CD4-positive, alpha-beta memory T cell (primary cell): ENCODE measurements at places on chromosomes 2 and 18. TPM values are rescaled to one million over a fixed set of nuclear protein-coding genes. Genes with fewer than 3 reads are reported as not detected.

IHH gene
- polyA plus RNA-seq = not detected

TWIST2 gene
- polyA plus RNA-seq = not detected

CHRNG gene
- polyA plus RNA-seq = not detected

GRCh38 chr2:23037596-23037995 lies 347.4 kb upstream of the KLHL29 start:
- no peak for DNase-seq

DNA sequence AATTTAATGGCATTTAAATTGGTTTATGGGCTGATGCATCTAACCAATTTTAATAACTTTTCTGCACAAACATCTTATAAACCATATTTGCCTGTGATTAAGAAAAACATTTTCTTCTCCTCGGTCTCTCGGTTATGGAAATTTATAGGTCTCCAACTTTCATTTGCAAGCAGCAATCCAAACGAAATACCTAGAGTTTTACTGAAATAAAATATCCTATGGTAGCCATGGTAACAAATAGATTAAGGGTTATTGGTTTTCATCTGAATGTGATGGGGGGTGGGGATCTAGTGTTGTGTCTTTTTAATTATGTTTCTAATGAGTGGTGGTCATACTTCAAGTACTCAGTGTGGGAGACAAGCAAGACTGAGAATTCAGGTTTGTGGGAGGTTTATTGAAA lies 2.9 kb downstream of the KLHL29 start:
- DNase-seq = no peak

CD8B gene
- 0.45 TPM for polyA plus RNA-seq

GRCh38 chr2:11101430-11101829 lies 53.8 kb upstream of the SLC66A3 start:
- no peak for DNase-seq

GRCh38 chr2:238143239-238143951 lies 4.9 kb downstream of the KLHL30 start:
- peak; percentile 30 for DNase-seq

FNDC4 gene
- 0.11 TPM for polyA plus RNA-seq

- DNase-seq = no peak
Observed at GRCh38 chr2:198242093-198242492, 437.7 kb downstream of the PLCL1 start.

DPP10 gene
- not detected for polyA plus RNA-seq

LIPG gene
- polyA plus RNA-seq = not detected

ABCG8 gene
- 0.10 TPM for polyA plus RNA-seq

EFEMP1 gene
- not detected for polyA plus RNA-seq

DNA sequence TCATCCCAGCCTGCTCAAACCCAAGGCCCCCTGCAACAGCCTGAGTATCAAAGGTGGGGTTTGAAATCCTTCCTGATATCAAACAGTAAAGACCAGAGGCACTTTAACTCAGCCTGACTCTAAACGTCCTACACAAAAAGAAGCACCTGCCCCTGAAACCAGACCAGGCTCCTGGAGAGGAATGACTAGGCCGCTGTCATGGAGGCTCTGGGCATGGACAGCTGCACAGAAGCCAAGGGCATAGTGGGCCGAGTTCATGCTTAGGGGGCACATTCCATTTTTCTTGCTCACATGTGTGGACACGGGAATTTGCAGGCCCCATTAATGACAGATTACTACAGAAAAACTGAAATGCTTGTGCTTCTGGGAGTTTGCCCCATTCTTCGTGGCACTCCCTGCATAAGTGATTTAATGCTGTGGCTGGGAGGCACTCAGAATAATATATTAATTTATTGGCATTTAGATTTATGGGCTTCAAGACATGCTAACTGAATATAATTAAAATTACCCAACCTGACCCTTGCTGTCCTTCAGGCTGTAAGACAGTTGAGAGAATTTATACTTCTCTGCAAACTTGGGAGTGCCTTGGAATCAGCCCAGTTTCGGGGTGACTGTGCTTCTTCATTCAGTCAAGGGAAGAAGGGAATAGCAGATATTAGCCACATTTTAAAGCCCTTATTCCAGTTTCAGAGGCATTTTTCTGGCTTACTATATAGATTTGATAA lies 105.5 kb downstream of the GYPC start:
- DNase-seq = no peak

IRS1 gene
- 0.03 TPM for polyA plus RNA-seq

LYG1 gene
- 0.52 TPM for polyA plus RNA-seq

CASP8 gene
- 30.6 TPM for polyA plus RNA-seq

- no peak for DNase-seq
Observed at GRCh38 chr18:68784071-68784470, 13.8 kb upstream of the CCDC102B start.

DNA sequence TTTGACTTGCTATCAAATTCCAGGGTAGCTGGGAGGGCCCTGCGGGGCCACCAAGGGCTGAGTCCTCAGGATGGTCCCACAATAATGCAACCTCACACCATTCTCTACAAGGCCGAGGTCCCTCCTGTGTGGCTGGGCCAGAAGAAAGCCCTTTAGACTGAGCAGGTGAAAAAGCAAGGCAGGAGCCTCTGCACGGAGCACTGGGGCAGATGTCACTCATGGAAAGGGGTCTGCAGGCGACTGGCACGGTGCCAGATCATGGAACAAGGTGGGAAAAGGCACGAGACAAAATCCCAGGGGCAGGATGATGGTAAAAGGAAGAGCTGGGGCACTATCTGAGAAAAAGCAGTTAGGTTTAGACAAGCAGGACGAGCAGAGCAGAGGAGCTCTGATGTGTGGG lies 16.1 kb downstream of the HJURP start:
- DNase-seq = no peak

- no peak for DNase-seq
Observed at GRCh38 chr2:67709835-67710234, 312.7 kb downstream of the ETAA1 start.

- no peak for DNase-seq
Observed at GRCh38 chr2:12915787-12916186, 199.1 kb downstream of the TRIB2 start.

GRCh38 chr2:149360106-149360505 lies 29.7 kb downstream of the LYPD6 start:
- DNase-seq = no peak

DNA sequence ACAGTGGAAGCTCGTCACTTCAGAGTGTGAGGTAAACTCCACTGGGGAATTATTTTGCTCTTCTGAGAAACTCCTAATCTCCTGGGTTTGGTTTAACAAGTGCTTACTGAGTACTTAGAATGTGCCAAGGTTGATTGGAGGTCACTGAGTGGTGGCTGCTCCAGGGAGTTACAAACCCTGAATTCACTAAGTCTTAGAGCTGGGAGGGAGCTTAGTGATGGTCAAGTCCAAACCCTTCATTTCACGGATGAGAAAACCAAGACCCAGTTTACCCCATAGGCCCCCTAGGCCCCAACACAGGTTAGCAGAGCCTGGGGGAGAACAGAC lies 52.0 kb downstream of the SLC4A5 start:
- DNase-seq = no peak

DNA sequence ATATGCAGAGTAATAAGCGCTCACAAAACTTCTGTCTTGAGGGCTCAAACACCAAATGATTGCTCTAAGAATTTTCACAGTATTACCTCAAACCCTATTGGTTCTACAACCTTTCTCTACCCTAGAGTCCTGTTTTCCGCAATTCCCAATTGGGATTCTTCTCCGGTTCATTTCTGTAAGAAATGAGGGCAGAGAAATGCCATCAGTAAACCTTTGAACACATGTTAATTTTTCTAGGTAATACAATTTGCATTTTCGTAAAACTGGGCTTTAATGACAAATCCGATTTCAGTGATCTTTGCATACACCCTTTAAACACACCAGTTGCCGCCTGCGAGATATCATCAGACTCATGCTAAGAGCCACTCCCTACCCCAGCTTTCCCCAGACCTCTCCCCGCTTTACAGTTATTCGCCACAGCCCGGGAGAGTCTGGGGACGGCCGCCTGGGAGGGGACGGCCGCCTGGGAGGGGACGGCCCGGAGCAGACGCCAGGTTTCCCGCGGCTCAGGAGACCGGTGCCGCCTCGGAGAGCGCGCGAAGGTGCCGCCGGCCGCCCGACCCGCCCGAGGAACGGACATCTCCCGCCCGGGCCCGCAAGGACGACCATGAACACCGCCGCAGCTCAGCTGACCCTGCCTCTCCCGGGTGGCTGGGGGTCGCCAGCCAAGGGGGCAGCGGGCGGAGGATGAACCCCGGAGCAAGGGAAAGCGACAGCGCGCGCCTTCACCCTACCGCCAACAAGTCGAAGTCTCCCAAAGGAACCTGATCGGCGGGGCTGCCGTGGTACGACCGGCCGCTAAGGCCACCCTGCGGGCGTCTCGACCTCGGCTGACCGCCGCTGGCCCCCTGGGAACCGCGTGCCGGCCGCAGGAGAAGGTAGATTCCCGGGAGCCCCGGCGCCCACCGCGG lies 463 bp downstream of the SMC6 start:
- no peak for DNase-seq

- DNase-seq = no peak
Observed at GRCh38 chr18:24427484-24427883, 1.0 kb downstream of the IMPACT start.

C1GALT1C1L gene
- not detected for polyA plus RNA-seq

ARHGAP28 gene
- not detected for polyA plus RNA-seq

GRCh38 chr2:165681841-165682240 lies 112.2 kb downstream of the GALNT3 start:
- no peak for DNase-seq

GRCh38 chr2:27174638-27175037 lies 25.8 kb downstream of the TCF23 start:
- DNase-seq = no peak

DNA sequence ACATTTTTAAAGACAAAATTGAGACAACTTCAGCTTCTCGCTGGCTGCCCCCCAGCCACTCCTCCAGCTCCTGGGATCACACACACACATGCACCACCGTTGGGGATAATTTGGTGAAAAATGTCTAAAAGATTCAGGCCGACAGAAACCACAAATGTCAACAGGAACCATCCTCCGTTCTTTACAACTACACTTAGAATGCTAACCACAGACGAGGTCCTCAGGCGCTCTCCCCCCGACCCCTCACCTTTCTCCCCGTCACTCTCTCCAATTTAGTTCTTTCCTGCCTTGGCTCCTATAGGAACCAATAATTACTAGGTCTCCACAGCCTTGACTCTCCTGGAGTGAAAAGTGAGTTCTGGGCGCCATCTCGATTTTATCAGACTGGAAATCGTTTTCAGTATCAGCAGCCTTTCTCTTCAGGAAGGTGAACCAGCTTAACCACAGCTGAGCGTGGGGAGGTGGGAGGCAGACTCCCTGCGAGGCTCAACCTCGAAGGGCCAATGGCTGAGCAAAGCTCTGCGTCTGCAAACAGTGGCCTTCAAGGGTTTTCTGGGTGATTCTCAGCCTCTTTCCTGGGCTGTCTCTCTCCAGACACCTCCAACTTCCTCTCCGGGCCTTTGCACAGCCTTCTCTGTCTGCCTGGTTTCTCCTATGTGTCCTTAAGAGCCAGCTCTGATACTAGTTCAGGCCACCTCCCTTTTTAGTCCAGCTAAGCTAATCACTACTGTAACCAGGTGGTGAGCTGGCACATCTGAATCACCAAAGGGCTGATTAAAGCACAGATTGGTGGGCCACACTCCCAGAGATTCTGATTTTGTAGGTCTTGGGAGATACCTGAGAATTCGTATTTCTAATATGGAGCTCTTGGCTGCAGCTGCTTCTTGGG lies 115.7 kb upstream of the COPS8 start:
- peak; percentile 56 for DNase-seq

PER2 gene
- 5.3 TPM for polyA plus RNA-seq

DNA sequence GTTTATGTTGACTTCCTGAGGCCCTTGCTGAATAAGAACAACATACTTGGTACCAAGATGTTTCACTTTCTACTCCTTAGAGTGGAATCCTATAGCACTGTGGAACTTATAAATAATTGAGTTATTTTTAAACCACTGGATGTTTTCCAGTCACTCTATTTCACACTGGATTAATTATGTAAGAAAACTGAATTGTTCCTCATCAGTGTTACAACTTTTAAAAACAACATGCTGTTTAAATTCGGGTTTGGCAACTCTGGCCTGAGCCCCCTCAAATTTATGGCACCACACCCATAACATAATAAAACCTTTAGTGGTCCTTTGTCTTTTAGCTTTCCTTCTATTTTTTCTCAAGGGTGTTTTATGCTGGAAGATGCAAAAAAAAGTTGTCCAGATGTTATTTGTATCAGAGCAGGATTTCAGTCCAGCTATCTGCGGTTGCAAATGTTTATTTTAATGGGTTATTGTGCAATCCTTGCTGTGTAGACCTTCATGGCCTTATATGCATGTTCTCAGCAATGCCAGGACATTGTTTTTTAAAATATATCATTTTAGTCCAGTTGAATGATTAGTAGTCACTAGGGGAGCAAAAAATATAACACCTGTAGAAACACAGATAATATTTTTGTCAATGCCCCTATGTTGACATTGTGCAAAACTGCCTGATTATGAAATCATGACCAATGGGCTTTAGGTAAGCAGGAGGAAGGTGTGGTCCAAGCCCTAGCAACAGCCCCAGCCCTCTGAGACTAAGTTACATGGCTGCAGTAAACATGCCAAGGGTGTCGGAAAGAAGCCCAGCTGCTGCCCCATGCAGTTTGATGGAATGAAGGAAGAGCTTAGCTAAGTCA lies 638.0 kb upstream of the ZEB2 start:
- no peak for DNase-seq

- no peak for DNase-seq
Observed at GRCh38 chr2:159229476-159230144, 56.9 kb downstream of the WDSUB1 start.

DNA sequence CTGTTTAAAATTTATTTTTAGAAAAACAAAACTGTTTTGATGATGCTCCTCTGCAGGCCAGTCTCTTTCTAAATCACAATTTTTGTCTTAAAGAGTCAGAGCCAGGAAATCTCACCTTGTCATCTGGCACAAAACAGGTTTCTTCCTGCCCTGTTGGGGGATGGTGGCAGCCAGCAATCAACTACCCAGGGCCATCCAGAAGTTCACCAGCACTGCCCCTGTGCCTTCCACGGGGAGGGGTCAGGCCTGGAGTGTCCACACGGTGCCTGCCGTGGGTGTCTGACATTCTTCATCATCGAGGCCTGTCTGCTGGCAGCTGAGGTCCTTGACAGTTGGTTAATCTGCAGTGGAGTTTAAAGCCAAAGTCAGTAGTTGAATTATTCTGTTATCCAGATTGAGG lies 40.0 kb upstream of the BMP10 start:
- no peak for DNase-seq

IL1RN gene
- not detected for polyA plus RNA-seq

TMEM37 gene
- not detected for polyA plus RNA-seq

DNA sequence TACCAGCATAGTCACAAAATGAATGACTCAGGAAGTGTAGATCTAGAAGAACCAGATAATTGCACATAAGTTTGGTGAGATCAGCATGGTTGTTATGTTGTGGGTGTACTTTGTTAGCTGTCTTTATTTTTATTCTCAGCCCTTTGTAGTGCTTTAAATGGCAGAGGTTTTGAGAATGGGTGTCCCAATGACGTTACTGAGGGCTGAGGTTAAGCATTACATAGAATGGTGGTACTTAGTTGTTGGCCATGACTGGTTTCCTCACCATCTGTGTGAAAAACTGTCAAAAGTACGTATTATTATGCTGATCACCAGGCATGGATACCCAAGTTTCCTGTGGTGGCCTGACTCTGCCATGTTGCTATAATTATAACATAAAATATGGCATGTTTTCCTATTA lies 165.8 kb downstream of the UBE2E3 start:
- DNase-seq = no peak
